ENCODE measurements at places on chromosomes 7 and 10.

- DNase-seq = no peak
Observed at GRCh38 chr10:77002872-77003271, 634.7 kb downstream of the KCNMA1 start.

- no peak for DNase-seq
Observed at GRCh38 chr10:96740579-96741281, 20.4 kb upstream of the PIK3AP1 start.

DNA sequence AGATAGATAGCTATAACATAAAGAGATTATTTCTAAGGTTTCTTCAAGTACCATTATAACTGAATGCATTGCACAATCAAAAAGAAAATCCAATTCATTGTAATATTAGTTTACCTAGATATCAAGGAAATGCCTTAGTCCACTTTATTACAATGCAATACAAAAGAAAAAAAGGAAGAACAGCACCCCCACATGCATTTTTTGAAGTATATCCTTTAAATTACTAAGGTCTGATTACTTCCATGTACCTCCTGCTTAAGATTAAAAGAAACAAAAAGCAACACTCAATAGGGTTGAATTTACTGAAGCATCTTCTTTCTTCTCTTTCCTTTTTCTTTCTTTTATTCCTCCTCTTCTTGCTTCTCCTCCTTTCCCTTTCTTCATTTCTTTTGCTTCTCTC is 973.8 kb upstream of the LRRTM3 start:
- DNase-seq = no peak

- DNase-seq = no peak
Observed at GRCh38 chr7:33892945-33893344, 12.4 kb upstream of the BMPER start.

- no peak for DNase-seq
Observed at GRCh38 chr7:155935005-155935557, 122.8 kb upstream of the SHH start.

DNA sequence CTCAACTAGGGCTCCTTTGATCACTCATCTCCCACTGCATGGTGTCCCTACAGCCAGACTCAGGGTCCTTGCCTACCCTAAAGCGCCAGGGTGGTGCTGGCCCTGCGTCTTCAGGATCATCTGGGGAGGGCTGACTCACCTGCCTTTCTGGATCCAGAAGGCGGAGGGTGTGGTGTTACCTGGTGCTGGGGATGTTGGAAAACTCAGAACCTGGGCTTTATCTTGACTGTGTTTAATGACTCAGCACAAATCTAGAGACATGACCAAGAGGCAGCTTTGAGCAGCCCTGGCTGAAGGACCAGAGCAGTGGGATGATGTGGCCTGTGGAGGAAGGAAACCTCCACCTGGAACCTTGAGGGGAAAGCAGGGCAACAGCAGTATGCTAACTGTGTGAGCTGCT is 96.5 kb downstream of the GRK5 start:
- DNase-seq = peak; percentile 93

DNA sequence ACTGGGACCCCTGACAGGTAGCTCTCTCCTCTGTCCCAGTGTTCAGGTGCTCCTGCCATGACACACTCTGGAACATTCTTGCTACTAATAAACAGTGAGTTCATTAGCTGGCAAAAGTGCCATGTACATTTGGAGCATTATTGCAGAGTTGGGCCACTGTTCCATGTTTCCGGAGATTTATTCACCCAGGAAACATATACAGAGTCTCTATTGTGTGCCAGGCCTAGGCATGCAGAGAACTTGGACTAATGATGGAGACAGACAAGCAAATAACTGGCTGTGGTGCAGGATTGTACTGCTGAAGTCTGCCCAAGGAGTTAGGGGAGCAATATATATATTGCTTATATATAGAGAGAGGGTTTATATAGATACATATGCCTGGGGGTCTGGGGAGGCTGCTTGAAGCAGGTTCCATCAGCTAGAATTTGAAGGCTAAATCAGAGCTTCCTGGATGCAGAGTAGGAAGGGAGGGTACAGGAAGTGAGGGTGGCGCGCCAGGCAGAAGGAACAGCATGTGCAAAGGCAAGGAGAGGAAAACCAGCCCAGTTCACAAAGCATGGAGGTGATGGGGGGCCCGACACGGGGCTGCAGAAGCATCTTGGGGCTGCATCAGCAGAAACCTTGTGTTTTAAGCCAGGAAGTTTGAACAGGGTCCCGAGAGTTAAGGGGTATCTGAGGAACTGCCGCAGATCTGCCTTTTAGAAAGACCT is 22.7 kb upstream of the EEPD1 start:
- DNase-seq = no peak

DNA sequence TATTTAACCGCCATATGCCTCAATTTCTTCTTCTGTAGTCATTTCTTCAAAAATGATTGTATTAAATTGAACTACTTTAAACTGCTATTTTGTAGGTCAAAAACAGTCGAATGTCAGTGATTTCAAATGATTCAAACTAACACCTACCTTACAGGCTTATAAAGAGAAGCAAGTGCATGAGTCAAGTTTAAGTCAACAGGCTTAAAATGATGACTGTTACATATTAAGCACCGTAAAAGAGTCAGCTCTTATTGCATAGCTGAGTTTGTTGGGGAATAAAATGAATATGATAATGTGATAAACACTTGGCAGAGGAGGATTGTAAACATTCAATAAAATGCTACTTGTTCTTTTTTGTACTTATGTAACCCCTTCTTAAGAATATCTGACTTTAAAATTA is 90.1 kb upstream of the ANKRD1 start:
- peak; percentile 15 for DNase-seq

GRCh38 chr10:102120142-102120990 is at the start of gene LDB1:
TSS of gene LDB1 (minus strand) at chr10:102120368. CDS start at chr10:102120110, 258 bp downstream.
- DNase-seq = peak; percentile 81

DNA sequence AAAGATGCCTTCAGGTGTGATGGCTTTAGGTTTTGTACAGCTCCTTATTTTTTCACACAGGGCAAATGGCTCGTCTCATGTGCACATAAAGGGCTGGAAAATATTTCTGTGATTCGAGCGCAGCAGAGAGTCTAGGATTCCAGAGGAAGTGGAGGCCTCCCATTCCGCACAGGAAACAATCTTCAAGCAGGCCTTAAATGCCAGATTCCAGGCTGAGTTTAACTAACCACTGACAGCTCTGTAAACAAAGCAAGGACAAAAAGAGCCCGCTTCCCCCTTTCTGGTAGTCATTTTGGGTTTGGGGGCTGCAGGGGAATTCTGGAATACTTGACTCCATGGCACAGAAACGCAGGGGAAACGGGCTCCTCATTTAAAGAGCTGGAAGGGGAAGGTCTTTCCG is 87.2 kb downstream of the CALD1 start:
- DNase-seq = no peak

GRCh38 chr7:91557789-91558404 is 293.7 kb downstream of the FZD1 start:
- DNase-seq = peak; percentile 93

DNA sequence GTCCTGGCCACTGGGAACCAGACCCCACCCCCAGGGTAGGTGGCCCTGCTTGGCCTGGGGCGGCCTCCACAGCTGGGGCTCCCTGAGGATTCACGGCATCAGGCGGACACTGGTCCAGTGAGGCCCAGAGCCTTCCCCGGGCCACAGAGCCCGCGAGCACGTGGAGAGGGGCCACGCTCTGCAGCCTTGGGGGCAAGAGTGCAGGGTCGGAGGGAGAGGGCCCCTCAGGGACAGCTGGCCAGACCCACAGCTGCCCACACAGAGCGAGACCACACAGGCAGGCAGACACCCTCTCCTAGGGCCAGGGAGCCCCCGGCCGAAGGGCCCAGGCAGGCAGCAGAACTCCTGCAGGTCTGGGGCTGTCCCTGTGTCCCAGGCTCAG is 10.7 kb downstream of the VENTX start:
- DNase-seq = no peak

GRCh38 chr10:71212318-71213126 is at the start of gene UNC5B:
TSS of gene UNC5B (plus strand) at chr10:71212570. CDS start at chr10:71212986, 416 bp downstream.
- DNase-seq = peak; percentile 86

GRCh38 chr7:83677180-83677866 is 28.4 kb upstream of the SEMA3E start:
- peak; percentile 79 for DNase-seq

- no peak for DNase-seq
Observed at GRCh38 chr10:71045936-71046335, 157.6 kb upstream of the PCBD1 start.

- no peak for DNase-seq
Observed at GRCh38 chr10:70849582-70850016, 33.9 kb downstream of the SGPL1 start.

GRCh38 chr7:18580950-18581349 is 85.4 kb downstream of the HDAC9 start:
- no peak for DNase-seq

GRCh38 chr10:110597476-110597875 is 30.0 kb downstream of the SMC3 start:
- DNase-seq = no peak

DNA sequence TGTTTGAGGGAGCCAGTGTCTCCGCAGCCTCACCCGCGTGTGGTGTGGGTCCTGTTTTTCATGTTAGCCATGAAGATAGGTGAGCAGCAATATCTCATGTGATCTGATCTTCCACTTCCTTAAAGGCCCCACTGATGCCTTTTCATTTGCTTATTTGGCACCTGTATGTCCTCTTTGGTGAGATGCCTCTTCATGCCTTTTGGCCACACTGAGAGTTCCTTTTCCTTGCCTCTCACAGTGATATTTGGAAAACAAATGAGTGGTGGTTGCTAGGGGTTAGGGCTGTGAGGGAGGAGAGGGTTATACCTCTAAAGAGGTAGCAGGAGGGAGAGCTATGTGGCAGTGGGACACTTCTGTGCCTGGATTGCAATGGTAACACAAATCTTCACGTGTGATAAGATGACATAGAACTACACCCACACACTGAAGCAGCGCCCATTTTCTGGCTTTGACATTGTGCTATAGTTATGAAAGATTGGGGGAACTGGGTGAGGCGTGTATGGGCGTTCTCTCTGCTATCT is 90.4 kb upstream of the TNS3 start:
- no peak for DNase-seq

- no peak for DNase-seq
Observed at GRCh38 chr10:96673318-96674099, 46.8 kb downstream of the PIK3AP1 start.

DNA sequence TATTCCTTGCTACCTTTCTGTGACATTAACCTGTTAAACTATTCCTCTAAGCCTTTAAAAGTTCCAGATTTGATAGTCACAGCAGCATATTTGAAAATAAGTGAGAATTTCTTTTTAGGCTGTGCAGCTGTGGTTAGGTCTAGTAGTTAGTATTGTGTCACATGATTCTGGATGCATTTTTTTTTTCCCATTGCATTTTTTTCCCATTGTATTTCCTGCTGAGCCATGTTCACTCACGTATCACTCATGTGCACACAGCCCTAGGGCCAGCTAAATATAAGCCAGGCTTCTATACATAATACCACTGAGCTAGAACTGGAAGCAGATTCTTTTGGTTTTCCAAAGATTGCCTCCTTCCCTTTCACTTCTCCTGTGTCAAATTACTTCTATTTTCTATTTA is 37.4 kb downstream of the DNAJC9 start:
- peak; percentile 62 for DNase-seq

- no peak for DNase-seq
Observed at GRCh38 chr7:50677638-50677996, 105.1 kb downstream of the GRB10 start.

DNA sequence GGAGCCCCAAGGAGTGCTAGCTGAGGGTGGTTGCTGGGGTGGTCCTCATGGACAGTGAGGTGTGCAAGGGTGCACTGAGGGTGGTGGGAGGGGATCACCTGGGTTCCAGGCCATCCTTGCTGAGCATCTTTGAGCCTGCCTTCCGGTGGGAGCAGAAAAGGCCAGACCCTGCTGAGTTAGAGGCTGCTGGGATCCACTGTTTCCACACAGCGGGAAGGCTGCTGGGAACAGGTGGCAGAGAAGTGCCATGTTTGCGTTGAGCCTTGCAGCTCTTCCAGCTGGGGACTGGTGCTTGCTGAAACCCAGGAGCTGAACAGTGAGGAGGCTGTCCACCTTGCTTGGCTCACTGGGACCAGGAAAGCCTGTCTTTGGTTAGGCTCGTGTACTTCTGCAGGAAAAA is 34.9 kb downstream of the PRF1 start:
- DNase-seq = no peak

DNA sequence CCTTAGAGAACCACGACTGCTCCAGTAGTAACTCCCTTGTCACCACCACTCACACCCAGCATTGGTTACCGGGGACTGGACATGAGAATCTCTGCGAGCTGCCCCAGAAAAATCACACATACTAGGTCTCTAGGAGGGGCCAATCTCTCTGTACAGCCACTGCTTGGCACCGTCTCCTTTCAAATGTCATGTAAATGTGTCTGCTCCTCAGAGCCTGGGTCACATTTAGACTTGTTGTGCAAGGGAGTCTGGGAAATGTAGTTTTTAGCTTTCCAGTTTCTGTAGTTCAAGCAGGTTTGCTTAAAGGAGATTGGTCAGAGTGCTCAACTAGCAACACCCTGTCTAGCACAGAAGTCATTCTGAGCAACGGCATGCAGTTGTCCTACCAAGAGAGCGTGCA is 60.0 kb downstream of the CHN2 start:
- DNase-seq = no peak

DNA sequence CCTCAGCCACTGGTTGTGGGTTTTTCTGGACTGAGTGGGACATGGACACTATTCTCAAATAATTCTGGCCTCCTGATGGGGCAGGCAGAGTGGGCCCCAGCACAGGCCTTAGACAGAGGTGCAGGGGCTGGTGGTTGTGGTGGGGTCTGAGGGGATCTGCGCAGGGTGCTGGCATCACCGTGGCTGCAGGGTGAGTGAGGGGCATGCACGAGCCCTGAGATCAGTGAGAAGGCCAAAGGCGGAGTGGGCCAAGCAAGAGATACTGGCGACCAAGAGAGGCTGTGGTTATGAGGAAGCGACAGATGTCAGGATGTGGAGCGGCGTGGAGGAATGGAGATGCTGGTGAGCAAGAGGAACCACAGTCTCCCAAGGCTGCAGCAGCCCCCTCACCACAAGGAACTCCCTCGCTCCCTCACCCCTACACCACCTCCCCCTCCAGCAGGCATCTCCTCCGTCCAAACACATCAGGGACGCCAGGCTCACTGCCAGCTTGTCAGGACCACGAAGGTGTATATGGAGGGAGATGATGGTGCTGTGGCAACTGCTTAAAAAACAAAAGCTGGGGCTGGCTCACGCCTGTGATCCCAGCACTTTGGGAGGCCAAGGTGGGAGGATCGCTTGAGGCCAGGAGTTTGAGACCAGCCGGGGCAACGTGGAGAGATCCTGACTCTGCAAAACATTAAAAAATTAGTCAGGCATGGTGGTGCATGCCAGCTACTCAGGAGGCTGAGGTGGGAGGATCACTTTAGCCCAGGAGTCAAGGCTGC is 9.6 kb downstream of the PRF1 start:
- DNase-seq = no peak

GRCh38 chr10:123287594-123288247 is 133.5 kb downstream of the BUB3 start:
- DNase-seq = peak; percentile 97

- no peak for DNase-seq
Observed at GRCh38 chr10:5530412-5530806, 5.6 kb downstream of the CALML3 start.
